ENCODE measurements at places on chromosomes 6 and 20.

DNA sequence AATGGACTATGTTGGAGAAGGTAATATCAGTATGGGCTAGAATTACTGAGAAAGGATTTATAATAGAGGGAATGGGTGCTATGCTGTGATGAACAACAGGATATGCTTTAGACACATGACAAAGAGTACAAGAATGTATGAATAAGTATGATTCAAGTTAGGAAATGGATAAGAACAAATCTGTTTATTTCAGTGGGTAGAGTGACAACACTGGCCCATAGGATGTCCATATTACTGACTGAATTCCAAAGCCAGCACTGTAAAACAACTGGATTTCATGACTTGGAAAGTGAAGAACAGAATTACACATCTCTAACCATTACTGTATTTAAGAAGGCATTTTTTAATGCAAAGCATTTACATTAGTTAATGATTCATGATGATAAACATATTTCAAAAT lies 35.9 kb downstream of the EPM2A start:
- DNase-seq, result no peak

GRCh38 chr6:18177286-18177965 lies 22.2 kb downstream of the KDM1B start:
- DNase-seq, result no peak

- DNase-seq, result no peak
Measured at GRCh38 chr6:116066789-116067188, 6.1 kb upstream of the FRK start.

- no peak for DNase-seq
Measured at GRCh38 chr6:41157323-41157722, 3.2 kb upstream of the TREML1 start.

DNA sequence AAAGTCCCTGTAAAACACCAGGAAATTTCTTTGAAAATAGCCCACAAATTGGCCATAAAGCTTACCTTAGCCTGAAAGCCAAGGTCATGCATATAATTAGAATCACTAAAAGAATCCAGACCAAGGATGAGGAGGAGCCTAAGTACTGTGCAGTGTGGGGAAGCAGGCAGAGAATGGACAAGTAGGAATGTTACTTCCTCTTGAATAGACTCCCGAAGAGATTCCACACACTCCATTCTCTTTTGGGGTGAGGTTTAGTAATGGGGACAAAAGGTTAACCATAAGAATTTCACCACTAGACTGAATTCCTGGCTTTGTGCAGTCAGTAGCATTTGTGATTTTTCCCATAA lies 27.5 kb upstream of the MARCKS start:
- DNase-seq, result no peak

DNA sequence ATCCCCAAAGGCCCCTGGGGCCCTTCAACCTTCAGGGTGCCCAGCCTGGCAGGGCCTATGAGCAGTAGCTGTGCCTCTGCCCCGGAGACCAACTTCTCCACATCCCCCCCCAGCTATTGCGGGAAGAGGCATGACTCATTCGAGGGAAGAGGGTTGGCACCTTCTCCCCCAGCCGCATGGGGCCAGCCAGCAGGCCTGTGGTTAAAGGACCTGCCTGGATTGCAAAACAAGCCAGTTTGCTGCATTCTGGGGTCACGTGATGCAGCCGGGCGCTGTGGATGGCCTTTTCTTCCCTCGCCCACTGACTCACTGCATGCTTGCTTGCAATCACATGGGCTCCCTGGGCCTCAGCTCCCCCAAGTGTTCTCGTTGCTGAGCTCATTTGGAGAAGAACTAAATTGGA lies 182.5 kb downstream of the MAFB start:
- DNase-seq, result no peak

- no peak for DNase-seq
Measured at GRCh38 chr6:39167321-39167720, 52.3 kb upstream of the SAYSD1 start.

DNA sequence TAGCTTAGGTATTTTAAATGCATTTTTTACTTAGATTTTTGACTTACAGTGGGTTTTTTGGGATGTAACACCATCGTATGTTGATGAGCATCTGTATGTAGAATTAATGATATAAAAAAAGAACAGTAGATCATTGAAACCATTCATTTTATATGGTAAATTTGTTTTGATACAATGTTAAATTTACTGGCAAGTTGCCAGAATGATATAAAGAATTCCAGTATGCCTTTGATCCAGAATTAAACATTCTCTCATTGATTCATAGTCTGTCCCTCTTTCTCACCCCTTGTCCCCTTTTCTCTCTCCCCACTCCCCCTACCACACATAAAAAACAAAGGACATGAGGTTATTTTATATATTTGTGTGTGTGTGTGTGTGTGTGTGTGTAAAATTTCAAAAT lies 45.3 kb downstream of the VTA1 start:
- no peak for DNase-seq

- no peak for DNase-seq
Measured at GRCh38 chr6:158825951-158826306, 6.8 kb upstream of the EZR start.

DNA sequence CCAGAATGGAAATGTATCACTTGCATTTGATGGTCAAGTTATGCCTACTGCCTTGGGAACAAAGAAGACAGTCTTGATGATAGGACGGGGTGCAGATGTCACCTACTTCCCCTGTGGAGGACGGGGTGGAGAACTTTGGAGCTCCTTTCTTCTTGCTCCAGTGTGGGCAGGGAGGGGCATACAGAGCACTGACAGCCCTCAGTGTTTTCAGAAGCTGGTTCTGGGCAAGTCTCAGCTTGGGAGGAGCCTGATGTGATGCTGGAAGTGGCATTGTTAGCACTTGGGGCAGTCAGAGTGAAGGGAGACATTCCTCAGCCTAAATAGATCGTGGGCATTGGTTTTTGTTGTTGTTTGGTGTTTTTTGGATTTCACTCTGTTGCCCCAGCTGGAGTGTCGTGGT lies 59.7 kb downstream of the SYNJ2 start:
- no peak for DNase-seq

DNA sequence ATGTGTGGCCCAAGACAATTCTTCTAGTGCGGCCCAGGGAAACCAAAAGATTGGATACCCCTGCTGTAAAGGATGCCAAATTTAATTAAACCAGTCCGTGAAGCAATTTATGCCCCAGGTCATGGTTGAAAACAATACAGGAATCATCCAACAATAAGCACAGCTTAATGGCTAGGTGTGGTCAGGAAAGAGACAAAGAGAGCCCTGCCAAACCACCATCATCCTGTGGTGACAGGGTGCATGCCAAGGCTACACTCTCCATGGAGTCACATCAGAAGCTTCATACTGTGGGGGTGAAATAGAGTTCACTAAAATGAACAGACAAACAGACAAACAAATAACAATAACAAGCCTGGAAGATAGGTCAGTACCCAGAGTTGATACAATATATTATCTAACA lies 62.7 kb downstream of the DZANK1 start:
- DNase-seq, result no peak

- no peak for DNase-seq
Measured at GRCh38 chr20:62511915-62512610, 36.3 kb upstream of the GATA5 start.

- no peak for DNase-seq
Measured at GRCh38 chr6:129312880-129313279, 397.1 kb downstream of the ARHGAP18 start.

- DNase-seq, result no peak
Measured at GRCh38 chr20:21147593-21147992, 21.7 kb downstream of the KIZ start.

GRCh38 chr6:169993861-169994481 lies 242.5 kb downstream of the ERMARD start:
- no peak for DNase-seq

DNA sequence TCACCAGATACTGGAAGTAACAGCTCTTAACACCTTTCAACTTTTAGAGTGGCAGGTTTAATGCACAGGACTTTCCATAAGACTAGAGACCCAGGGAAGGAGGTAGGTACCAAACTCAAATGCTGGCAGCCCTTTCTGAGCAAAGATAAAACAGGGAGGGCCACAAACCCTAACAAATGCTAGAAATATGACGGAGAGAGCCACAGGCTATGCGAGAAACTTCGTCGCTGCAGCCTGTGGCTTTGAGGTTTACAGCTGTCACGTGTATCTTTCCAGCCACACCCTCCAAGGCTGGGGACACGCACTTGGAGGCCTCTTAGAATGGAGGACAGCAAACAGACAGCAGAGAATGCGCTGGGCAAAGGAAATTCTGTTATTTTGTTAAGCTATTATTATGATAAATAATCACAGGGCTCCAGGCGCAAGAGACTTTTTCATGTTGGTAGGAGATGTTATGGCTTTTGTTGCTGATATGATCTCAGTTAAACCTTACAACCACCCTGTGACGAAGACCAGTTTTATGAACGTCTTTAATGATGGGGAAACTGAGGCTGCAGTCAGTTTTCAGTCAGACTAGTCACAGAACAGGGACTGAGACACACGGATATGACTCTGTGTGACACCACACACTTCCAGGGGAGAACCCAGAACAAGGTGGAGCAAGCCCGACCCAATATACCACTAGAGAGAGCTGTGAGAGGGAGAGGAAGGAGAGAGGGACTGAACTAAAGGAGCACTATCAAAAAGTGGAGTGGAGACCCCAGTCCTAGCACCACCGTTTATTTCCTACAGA lies 2.0 kb downstream of the TRAM2 start:
- no peak for DNase-seq

- no peak for DNase-seq
Measured at GRCh38 chr6:39263303-39264037, 34.2 kb upstream of the KCNK5 start.

- no peak for DNase-seq
Measured at GRCh38 chr20:23371496-23371895, 9.5 kb downstream of the GZF1 start.

- no peak for DNase-seq
Measured at GRCh38 chr20:34970846-34971560, 15.3 kb downstream of the MYH7B start.

DNA sequence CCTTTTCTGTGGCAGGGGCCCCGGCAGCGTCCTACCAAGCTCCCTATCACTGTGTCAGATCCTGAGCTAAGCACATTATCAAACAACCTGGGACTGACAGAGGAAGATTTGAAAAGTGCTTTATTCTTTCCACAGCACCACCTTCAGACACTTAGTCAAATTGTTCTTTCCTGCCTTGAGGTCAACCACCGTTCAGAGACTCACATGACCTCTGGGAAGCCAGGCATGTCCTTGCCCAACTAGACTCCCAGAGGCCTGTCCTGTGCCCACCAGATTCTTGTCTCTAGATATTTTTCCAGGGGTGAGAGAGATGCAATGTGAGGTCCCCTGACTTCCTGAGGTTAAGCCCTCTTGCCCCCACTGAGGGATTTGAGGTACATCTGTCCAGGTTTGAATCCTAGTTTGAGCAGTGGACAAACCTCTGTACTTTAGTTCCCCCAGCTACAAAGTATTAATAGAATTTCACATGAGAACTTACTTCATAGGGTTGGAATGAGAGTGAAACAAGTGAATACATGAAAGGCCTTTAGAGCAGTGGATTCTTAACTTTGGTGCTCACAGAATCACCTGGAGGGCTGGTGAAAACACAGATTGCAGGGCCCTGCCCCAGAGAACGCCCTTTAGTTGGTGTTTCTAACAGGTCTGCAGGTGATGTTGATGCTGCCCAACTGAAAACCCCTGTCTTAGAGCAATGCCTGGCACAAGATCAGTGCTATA lies 179.8 kb downstream of the CLIC5 start:
- DNase-seq, result no peak

Data from NCI-H1105 treated with DMSO at 0.1 percent for 48 hours (cell line).